Calu3 (cell line): ENCODE measurements at places on chromosomes 16 and 17. TPM values are rescaled to one million over a fixed set of nuclear protein-coding genes. Genes with fewer than 3 reads are reported as not detected.

KIF18B gene
- total RNA-seq, result 72.8 and 84.6 TPM in 2 replicates

MRM1 gene
- 42.4 and 43.5 TPM in 2 replicates for total RNA-seq

UNC45B gene
- total RNA-seq, result not detected in 2 replicates

KRTAP4-3 gene
- total RNA-seq, result not detected in 2 replicates

SNX20 gene
- not detected in 2 replicates for total RNA-seq

KCNH6 gene
- not detected in 2 replicates for total RNA-seq

RNF166 gene
- total RNA-seq, result 33.3 and 34.3 TPM in 2 replicates

RAB37 gene
- total RNA-seq, result 0.21 TPM in 1 of 2 replicates, not detected in the other

SLC6A2 gene
- not detected in 2 replicates for total RNA-seq

JPT2 gene
- total RNA-seq, result 167 and 185 TPM in 2 replicates

HID1 gene
- 114 and 122 TPM in 2 replicates for total RNA-seq

EVI2B gene
- total RNA-seq, result not detected in 2 replicates

CDH1 gene
- 328 and 421 TPM in 2 replicates for total RNA-seq

TLCD3A gene
- total RNA-seq, result 18.4 and 20.3 TPM in 2 replicates

AOC3 gene
- 3.5 and 7.4 TPM in 2 replicates for total RNA-seq
